NK-92 treated with Interleukin-12 subunit alpha and Interleukin-12 subunit beta, amount 100 ng/mL, for 24 hours (cell line): ENCODE measurements at places on chromosomes 5 and 9.

DNA sequence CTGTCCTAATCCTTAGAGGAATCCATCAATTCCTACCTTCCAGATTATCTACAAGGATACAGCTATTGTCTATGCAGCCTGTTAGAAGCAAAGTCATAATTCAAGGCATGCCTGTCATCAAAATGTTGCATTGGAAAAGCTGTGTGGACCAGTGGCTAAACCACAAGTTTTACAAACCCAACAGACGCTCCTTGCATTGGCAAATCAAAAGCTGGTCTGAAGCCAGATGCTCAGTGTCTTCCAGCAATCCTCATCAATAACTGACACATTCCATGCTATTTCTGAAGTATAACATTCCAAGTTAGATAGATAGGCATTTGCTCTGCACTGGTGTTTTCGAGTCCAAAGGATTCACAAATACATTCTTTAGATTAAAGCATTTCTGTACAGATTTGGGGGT is 213.6 kb downstream of the EBF1 start:
- DNase-seq, result no peak

- no peak for DNase-seq
These were observed 142.2 kb upstream of the MAP3K1 start for GRCh38 chr5:56673171-56673570.

GRCh38 chr5:68000805-68001204 is 214.8 kb upstream of the PIK3R1 start:
- no peak for DNase-seq

- no peak for DNase-seq
These were observed 53.7 kb downstream of the GGTA1 start for GRCh38 chr9:121445986-121446385.

GRCh38 chr5:168935183-168935582 is 356.0 kb upstream of the PANK3 start:
- DNase-seq, result no peak

DNA sequence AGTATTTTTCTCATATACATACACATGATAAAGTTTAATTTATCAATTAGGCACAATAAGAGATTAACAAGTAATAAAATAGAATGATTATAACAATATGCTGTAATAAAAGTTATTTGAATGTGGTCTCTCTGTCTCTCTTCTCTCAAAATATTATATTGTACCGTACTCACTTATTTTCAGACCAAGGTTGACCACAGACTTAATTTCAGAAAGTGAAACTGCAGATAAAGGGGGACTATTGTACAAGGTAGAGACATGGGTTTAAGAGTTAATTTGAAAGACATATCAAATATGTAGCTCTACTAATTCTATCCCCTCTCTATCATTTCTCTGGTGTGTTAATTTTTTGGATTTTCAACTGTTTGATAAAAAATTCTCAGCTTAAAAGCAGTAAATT is 20.0 kb upstream of the C9 start:
- DNase-seq, result no peak

DNA sequence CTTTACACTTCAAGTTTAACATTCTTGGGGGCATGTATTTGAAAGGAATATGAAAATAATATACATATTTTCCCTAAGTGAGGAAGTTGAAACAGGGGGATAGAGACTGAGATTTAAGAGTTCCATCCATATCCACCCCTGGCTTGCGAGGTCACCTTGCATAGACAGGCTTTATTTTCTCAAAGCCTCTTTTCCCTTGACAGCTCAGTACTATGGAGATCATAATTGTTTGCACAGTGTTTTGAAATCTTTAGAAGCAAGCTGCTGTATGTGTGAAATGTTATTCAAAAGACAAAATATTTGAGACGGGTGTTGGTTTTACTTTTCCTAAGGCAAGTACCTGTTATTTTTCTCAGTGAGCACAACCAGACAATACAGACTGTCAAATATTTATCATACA is 163.1 kb downstream of the LRRC70 start:
- no peak for DNase-seq

- no peak for DNase-seq
These were observed 1585.6 kb downstream of the EFNA5 start for GRCh38 chr5:106085136-106085535.

GRCh38 chr5:111537141-111538024 is 25.0 kb upstream of the STARD4 start:
- DNase-seq, result no peak

DNA sequence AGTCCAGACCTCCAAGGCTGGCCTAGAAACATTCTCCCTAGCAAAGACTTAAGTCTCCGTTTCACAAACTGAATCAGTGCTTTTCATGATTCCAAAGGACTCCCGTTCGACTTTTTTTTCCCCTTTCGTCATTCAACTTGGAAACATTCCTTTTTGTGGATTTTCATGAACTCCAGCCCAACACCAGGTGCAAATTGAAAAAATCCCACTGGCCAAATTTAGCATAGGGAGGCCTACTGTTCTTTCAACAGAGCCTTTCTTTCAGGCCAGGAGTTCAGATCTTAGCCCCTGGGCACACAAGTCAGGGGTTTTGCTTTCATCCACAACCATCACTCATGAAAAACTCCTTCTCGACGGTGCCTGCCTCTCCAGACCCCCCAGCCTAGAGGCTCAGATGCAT is 285.3 kb downstream of the PIK3R1 start:
- no peak for DNase-seq

- DNase-seq, result no peak
These were observed 1.8 kb downstream of the STK10 start for GRCh38 chr5:172186114-172186695.

DNA sequence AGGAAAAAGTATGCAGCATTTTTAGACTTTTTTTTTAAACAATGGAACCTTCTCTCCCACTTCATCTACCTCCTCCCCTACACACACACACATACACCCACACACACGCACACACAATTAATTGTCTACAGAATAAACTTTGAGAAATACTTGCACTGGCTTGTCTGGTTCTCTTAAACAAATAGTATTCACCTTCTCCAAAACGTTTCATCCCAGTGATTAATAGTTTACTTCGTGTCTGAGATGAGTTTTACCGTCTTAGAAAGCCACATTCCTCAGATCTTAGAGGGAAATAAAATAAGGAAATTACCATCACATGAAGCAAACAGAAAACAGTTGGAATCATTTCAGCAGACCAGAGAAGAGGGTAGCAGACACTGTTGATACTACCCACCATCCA is 570.6 kb upstream of the CLINT1 start:
- no peak for DNase-seq

- DNase-seq, result no peak
These were observed 50.5 kb upstream of the SH3PXD2B start for GRCh38 chr5:172504701-172505402.

GRCh38 chr9:71746023-71746757 is 22.1 kb downstream of the CEMIP2 start:
- DNase-seq, result no peak

GRCh38 chr5:156758011-156758791 is 91.9 kb upstream of the PPP1R2B start:
- DNase-seq, result no peak

DNA sequence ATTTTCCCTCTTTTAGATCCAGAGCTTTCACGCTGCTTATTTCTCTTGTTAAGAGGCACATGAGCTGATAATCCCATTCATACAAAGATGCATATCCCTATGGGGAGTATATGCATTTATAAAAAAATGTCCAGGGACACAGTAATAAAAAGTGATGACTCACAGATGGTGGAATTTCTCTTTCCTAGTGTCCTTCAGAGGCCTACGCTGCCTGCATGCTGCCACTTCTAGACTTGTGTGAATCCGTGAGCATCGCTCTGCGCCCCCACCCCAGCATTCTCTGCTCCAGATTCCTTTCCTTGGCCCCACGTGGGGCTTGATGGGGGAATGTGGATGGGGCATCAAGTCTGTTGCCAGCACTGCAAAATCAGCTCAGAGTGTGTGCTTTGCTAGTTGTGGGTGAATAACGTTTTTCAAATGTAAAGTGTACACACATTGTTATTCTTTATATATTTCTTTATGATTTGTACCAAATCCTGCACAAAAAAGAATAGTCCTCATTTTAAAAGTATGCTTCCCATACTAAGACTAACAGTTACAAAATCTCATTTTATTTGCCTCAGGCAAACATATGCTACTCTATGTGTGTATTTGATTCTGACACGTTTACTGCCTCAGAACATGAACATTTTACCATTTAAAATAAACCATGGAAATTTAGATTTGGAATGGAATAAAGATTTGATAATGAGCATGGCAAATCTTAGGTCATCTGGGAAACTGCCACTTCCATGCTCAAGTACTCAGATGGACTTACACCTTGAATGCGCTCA is 22.4 kb upstream of the RASGRF2 start:
- DNase-seq, result no peak

DNA sequence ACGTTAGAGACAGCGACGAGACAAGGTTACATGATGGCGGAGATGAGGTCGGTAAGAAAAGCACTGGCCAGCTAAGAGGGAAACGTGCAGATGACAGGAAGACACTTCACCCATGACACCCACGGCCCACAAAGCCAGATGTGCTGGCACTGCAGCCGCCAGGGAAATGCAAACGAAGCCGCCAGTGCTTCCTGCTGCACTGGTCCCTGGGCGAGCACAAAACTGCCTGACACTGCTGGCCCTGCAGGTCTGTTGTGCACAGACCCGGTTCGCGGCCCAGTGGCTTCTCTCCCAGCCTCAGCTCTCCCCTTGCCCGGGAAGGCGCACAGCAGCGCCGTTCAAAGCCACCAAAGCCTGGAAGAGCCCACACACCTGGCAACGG is 20.3 kb downstream of the QSOX2 start:
- no peak for DNase-seq

DNA sequence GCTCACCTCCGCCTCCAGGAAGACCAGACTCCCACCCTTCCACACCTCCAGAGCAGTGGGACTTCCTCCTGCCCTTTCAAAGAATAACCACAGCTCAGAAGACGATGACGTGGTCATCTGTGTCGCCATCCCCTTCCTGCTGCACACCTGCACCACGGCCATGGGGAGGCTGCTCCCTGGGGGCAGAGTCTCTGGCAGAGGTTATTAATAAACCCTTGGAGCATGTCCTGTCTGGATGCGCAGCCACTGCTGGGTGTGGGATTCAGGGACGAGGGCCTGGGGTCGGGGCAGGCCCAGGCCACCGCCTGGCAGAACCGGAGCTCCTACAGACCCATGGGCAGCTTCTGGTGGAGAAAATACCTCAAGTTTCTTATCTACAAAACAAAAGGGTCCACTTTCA is 5.0 kb downstream of the PAEP start:
- peak; percentile 49 for DNase-seq

DNA sequence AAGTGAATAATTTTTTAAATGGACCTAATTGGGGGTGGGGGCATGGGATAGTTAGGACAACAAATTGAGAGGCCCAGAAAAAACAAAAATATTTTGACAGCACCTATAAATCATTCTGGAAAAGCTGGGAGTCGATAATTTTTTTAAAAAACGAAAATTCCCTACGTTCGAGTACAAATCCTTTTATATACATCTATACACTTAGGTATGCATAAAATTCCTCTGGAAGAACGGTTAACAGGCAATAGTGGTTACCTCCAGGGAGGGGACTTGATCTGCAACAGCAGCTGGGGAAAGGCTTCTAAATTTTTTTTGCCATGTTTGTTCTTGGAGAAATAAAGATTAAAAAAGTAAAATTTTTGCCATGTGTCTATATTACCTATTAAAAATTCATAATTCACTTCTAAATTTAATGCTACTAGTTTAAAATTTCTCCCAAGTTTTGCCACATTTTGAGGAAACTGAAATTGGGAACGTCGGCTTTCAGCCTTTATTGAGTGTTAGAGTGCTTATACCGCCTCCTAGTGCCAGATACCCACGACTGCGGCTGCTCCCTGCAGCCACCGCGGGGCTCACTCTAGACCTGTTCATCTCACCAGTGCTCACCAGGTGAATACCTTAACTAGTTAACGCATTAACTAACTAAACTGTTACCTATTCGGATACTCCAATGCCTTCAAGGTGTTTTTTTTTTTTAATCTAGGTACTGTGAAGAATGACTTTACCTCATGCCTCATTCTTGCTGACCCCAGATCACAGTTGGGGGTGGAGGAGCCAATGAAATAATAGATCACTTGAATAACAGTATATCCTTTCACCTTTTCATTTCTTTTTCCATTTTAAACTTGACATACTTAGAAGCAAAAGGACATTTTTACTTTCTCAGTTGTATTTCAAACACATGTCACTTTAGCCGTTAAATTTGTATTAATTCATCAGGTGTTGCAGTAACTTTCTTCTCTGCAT is 1.8 kb upstream of the BHMT start:
- DNase-seq, result peak; percentile 5

GRCh38 chr9:128823903-128824406 is 5.6 kb downstream of the SPOUT1 start:
- no peak for DNase-seq

GRCh38 chr9:111038331-111039230 is at the start of gene LPAR1:
TSS of gene LPAR1 (minus strand) at chr9:111038470. CDS start at chr9:110972117, 66,353 bp downstream.
- DNase-seq, result no peak

DNA sequence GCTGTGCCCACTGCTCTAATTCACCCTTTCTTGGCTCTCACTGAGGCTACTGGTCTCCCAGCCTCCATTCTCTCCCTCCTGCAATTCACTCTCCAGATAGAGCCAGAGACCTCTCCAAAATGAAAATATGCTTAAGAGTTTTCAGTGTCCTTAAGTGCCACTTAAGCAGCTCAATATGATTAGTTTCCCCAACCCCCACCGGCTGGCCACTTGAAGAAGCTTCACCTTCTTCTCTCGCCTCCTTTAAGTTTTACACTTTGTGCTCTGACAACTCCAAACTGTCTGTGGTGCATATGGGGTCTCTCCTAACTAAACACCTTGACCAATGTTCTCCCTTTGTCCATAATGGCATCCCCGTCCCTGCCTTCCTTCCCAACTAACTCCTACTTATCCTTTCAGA is 53.4 kb downstream of the CDK5RAP2 start:
- no peak for DNase-seq

- no peak for DNase-seq
These were observed 21.4 kb upstream of the CCNJL start for GRCh38 chr5:160333721-160334120.

GRCh38 chr9:131755541-131756198 is 15.8 kb upstream of the RAPGEF1 start:
- peak; percentile 64 for DNase-seq

DNA sequence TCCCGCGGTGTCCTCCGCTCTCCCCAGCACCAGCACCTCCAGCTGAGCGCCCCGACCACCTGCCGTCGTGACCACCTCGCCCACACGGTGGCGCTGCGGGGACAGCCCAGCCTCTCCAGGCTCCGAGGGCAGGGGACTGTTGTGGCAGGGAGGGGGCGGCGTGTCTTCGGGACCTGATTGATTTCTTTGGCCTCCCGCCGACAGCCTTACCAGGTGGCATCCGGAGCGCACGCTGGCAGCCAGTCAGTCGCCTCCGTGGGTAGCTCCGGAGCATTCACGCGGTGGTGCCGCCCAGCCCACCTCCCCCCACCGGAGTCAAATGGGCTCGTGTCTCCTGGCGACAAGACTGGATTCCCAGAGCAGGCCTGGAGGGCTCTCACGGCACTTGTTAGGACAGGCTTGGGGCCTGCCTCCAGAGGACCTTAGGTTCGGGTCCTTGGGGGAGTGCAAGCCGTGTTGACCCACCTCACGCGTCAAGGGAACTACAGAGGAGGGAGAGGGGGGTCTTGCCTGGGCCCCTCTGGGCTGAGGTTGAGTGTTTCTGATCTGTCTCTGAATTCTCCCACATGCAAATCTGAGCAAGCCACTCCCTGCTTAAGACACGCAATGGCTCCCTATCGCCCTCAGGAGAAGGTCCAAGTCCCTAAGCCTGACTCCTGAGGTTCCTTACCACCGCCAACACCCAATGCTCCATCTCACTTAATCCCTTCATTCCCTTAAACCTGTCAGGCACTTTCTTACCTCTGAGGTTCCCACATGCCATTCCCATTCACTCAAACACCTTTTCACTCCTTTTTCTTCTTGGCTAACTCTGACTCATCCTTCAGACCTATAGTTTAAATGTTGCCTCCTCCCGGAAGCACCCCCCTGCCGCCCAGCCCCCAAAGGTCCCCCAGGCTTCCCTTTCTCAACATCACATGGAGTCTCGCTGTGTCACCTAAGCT is 51.2 kb upstream of the GGTA1 start:
- DNase-seq, result peak; percentile 6
